Caki2 (cell line): ENCODE measurements at places on chromosomes 4 and X. TPM values are rescaled to one million over a fixed set of nuclear protein-coding genes. Genes with fewer than 3 reads are reported as not detected.
A peak's percentile ranks its signal among the peaks of the same experiment; 100 is the strongest.

The PABPC1L2A gene
- total RNA-seq: not detected in 2 replicates

The SOWAHD gene
- total RNA-seq: 1.5 TPM in 1 of 2 replicates, not detected in the other

The DCAF8L2 gene
- total RNA-seq: not detected in 2 replicates

The C4orf50 gene
- 0.07 and 0.49 TPM in 2 replicates for total RNA-seq

The VEGFD gene
- total RNA-seq: 0.35 and 0.41 TPM in 2 replicates

The SH3RF1 gene
- 7.4 and 15.3 TPM in 2 replicates for total RNA-seq

The HPGD gene
- total RNA-seq: 8.9 and 10.5 TPM in 2 replicates

The FGF13 gene
- 0.29 and 1.1 TPM in 2 replicates for total RNA-seq

DNA sequence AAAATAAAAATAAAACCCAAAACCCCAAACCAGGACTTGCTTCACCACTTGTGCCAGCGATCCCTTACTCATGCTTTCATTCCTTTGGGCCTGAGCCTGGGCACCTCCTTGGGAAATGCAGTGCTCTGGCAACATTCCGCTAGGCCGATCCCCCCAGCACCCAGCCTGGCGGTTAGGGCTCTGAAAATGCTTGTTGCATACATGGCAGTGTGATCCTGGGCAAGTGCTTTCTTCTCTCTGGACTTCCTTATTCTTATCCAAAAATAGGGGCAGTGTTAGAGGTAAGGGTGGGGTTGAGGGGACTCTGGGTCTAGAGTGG, 4.6 kb downstream of the ZNF185 start:
- no peak for DNase-seq

- no peak for DNase-seq
Observed at GRCh38 chr4:182225257-182225852, 17.8 kb upstream of the TENM3 start.

- DNase-seq: no peak
Observed at GRCh38 chr4:14620567-14621141, 381.6 kb upstream of the CPEB2 start.

DNA sequence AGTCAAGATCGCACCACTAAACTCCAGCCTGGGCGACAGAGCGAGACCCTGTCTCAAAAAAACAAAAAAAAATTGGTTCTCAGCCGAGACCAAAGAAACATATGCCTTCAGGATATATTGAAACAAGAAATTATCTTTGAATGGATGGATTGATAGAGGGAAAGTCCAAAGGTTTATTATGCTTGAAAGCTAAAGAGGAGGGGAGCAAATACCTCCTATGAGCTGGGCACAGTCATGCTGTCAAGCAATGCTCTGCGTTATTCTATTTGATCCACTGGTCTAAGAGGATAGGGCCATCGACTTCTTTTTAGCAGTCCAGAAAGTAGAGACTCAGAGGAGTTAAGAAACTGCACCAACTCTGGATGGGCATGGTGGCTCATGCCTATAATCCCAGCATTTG, 85.9 kb upstream of the SLC34A2 start:
- DNase-seq: no peak

- no peak for DNase-seq
Observed at GRCh38 chr4:171644430-171645057, 168.7 kb upstream of the GALNTL6 start.

- no peak for DNase-seq
Observed at GRCh38 chr4:130074096-130074495, 978.1 kb downstream of the C4orf33 start.

GRCh38 chr4:39569209-39569608, 42.0 kb upstream of the UGDH start:
- DNase-seq: no peak

GRCh38 chr4:87188048-87188447, 32.4 kb downstream of the KLHL8 start:
- DNase-seq: no peak

DNA sequence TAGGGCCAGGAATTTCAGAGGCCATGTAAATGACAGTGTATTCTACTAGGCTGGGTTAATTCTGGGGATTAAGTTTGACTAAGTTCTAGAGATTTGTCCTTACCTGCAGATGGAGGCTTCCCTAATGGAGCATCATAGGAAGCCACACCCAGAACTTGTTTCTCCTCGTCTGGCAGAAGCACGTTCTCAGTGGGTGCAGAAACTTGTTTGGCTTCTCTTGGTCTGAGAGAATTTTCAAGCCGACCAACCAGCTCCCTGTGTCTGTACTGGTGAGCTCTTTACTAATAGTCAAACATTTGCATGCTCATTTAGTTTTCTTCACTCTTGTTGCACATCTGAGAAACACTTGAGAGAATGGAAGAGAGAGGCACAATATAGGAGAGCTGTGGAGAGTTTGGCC, 907 bp upstream of the ATP10D start:
- no peak for DNase-seq

GRCh38 chr4:98908182-98908581, 20.8 kb downstream of the EIF4E start:
- no peak for DNase-seq

DNA sequence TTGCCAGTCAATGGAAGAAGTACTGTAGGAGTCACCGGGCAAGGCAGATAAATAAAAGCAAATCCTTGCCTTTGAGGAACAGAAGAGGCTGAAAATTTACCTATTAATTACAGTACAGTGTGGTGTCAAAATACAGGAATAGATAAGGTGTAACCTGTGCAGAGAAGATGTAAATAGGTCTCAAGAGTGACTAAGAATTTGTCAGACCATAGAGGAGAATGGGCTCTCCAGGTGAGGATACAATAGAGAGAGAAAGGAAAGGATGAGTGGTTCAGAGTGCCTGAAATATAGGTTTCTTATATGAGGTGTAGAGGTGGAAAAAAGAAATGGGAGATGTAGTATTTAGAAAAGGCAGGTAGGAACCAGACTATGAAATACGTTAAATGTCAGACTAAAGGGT, 801 bp upstream of the ZC4H2 start:
- DNase-seq: no peak

DNA sequence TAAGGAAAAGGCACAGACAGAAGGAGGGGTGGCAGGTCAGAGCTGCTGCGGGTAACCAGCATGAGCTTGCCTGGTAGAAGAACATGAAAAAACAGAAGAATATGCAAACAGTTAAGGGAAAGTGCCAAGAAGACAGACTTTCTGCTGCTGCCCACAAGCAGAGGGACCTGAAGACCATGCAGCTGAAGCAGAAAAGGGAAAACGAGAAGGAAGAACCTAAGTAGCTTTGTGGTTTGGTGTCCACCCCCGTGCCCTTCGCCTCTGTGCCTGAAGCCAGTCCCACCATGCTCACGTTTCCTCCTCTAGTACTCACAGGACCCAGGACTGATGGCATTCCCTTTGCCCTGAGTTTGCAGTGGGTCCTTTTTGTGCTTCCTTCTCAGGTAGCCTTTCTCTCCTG, 62.8 kb downstream of the UBA6 start:
- no peak for DNase-seq

DNA sequence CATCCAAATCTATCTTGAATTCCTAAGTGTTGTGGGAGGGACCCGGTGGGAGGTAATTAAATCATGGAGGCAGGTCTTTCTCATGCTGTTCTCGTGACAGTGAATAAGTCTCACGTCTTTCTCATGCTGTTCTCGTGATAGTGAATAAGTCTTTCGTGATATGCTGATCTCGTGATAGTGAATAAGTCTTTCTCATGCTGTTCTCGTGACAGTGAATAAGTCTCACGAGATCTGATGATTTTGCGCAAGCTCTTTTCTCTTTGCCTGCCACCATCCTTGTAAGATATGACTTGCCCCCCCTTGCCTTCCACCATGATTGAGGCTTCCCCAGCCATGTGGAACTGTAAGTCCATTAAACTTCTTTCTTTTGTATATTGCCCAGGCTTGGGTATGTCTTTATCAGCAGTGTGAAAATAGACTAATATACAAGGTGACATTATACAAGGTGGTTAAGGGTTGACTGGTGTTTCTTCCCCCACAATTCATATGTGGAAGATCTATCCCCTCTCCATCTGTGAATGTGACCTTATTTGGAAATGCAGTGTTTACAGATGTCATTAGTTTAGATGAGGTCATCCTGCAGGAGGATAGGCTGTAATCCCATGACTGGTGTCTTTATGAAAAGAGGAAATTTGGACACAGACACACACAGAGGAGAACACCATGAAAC, 27.6 kb downstream of the ARSD start:
- peak; percentile 10 for DNase-seq

DNA sequence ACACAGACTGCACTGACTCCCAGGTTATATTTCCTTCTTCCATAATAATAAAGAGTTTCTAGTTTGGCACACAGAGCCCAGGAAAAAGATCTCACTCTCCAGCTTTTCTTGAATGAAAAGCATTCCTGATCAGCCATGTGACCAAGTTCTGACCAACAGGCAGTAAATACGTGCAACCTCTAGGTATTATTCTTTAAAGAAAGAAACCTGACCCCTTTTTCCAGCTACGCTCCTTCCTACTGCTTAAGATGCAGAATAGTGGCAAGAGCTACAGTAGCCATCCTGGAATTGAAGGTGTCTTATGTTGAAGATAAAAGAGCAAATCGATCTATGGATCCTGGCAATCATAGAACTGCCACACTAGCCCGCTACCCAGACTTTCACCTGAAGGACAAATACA, 76.7 kb downstream of the LRBA start:
- DNase-seq: no peak
